ENCODE measurements at places on chromosomes 1 and 21.

DNA sequence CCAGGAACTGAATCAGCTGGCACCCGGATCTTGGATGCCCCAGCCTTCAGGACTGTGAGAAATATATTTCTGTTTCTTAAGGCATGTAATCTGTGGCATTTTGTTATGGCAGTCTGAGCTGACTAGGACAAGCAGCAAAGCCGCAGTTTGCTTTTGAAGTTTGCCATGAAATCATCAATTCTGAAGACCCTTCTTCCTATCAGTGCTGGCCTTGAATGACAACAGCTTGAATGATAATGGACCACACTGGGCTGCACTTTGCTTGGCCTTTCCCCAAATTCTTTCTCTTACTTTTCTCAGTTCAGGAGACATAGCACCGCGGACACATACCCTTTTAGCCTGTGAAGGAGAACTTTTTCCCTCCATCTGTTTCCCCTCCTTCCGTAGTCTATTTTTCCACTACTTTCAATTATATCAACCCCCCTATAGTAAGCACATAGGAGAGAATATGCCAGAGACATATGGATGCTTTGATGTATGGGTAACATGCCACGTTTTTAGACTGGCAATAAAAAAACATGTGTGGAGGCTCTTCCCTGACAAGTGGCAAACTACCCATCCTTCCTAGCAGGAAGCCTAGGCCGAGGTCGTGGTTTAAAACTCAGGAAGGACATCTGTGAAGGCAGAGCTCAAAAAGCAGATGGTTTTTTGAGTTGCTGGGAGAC is 42.9 kb downstream of the HLX start:
- no peak for DNase-seq

DNA sequence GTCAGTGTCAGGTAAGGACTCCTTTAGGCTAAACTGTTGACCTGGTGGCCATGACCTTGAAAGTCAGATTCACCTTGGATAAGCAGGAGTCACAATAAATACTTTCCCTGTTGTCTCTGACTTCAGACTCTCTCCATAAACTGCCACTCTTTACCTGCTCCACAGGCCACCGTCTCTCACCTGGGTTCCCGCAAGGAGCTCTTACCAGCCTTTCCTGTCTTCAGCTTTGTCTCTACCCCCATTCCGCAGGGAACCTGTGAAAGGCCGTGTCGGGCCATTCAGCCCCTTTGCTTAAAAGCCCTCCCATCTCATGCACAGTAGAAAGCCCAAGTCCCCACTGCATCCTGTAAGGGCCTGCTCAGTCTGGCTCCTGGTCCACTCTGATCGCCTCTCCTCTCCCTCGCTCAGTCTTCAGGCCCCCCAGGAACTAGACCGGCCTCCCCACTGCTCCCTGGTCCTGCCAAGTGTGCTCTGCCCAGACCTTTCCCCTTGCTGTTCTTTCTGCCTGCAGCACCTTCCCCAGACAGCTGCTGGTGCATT is 79.5 kb downstream of the ACTL8 start:
- no peak for DNase-seq

DNA sequence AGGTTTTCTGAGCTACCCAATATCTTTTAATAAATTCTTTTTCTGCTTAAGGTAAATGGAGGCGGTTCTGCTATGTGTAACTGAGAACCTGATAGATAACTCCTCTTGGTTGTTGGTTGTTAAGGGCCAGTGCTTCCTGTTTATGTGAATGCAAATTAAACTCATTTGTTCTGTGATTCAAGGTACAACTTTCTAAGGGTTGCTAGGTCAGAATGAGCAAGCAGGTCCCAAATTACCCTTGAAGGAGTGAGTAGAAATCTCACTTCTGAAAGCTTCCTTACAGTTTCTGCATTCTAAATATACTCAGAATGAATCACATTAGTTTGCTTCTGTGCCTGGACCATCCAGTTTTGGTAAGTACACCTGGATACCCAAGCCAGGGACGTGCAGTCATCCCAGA is 15.5 kb upstream of the FAM78B start:
- DNase-seq, result no peak

GRCh38 chr1:176466514-176466913 is 3.5 kb downstream of the PAPPA2 start:
- DNase-seq, result no peak

DNA sequence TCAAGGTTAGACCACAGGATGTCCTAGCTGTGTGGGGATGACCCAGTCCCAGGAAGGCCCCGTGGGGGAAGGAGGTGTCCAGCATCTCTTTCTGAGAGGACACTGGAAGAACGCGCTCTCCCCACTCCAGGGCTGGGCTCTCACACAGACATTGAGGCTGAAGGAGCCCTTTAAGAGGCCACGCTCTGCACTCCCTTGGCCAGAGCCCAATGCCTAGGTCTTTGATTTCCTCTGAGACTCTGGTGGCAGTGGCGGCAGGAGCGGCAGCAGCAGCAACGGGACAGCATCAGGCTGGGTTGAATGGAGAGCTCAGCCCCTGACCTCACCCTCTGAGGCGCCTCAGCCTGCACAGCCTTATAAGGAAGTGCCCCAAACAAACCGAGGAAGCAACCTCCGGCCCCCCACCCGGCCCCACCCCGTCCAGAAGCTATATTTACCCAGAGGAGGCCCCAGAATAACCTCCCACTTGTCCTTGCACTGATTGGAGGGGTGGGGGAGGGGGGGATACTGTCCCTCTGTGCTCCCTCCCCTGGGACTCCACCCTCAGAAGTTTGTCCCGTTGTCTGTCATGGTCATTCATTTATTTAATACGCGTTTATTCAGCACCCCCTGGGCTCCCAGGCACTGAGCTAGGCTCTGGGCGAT is 12.3 kb downstream of the NES start:
- no peak for DNase-seq

- DNase-seq, result no peak
Measured at GRCh38 chr21:28828021-28828420, 164.7 kb downstream of the LTN1 start.

DNA sequence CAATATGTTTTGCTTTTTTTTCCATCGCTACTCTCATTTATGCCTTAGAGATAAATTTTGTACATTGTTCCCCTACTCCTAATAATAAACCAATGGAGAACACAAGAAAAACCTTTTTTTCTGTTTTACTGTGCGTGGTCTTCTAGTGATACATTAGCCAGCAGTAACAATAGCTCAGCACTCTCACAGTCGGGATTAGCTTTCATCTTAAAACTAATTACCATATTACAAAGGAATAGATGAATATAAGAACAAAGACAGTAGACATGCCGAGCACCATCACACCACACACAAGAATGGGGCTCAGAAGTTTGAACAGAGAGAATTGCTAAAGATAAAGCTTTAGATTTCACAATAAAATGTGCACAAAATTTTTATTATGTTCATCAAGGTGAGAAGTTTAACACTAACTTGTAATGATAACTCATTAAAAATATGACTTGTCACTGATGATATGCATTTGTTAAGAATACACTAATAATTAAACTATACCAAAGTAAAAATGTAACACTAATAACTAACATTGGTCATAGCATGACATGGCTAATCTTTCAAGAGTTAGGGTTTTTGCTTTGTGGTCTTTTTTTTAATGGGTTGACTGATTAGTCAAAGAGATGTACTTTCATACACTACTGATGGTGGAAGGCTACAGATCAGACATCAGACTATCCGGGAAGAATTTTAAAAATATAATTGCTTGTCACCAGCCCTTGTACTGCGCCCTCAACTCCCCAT is 61.8 kb downstream of the EXTL2 start:
- no peak for DNase-seq

- DNase-seq, result no peak
Measured at GRCh38 chr1:169550294-169550693, 36.0 kb downstream of the F5 start.

- no peak for DNase-seq
Measured at GRCh38 chr1:5950994-5951785, 41.0 kb downstream of the NPHP4 start.

DNA sequence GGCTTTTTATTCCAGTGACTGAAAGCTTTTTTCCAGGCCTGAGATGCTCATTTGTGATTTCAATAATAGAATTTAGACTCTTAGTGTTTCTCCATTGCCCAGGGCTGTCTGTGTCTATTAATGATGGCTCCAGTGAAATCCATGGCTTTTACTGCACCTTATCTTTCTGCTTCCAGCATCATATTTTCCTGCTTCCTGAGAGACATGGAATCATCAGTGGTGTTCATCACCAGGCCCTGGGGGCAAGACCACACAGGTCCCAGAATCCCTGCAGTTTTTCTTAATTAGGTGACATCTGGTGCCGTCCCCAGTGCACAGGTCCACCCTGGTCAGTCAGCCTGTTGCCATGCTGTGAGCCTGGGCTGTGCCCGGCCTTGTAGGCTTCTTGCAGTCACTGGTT is 15.5 kb downstream of the NT5C1A start:
- DNase-seq, result no peak

- DNase-seq, result no peak
Measured at GRCh38 chr1:91716339-91716738, 169.6 kb downstream of the TGFBR3 start.

DNA sequence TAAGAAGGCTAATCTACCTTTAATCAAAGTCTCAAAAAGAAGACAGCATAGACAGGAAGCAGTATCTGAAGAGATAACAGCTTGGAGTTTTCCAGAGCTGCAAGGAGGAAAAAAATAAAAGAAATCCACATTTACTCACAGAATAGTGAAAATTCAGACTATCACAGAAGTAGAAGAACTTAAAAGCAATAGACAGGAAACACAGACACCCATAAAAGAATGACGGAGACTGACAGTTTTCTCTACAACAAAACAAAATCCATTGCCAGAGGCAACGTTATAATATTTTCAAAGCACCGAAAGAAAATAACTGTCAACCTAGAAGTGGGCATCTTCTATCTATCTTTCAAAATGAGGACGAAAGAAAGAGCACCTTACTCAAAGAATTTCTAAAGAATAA is 104.4 kb downstream of the DMRTB1 start:
- DNase-seq, result no peak

DNA sequence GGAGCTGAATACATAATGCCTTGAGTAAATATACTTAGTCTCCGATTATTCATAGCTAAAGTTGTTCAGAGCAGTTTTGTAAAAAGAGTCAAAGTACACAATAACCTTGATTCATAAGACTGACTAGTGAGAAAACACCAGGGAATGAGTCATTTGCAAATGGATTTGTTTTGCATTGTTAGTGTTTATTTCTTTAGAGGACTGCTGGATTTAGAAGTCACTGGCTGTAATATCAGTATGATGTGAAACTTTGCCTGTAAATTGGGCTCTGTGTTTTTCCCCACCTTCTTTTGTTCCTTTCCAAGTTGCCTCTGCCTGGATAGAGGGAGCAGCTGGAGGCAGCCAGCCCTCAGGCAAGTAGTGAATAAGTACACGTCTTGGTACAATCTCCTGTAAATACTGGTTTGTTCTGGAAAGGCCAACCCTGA is 474.7 kb downstream of the NUF2 start:
- DNase-seq, result peak; percentile 16

- no peak for DNase-seq
Measured at GRCh38 chr1:227756172-227756959, 21.1 kb downstream of the SNAP47 start.

- no peak for DNase-seq
Measured at GRCh38 chr1:47229031-47229885, 2.8 kb downstream of the TAL1 start.

DNA sequence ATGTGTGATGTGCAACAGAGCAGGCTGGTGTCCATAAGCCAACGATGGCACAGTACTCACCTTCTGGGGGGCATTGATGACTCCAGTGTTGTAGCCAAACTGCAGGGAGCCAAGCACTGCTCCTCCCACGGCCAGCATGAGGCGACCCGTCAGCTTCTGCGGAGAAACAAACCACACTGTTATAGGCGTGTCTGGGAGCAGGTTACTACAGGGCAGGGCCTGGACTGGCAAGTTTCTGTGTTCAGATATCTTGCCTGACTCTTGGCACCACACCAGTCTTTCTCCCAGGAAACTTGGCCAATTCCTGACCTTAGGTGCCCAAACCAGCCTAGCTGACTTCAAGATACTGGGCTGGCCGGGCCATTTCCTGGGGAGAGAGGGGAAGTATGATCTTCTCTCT is 15.5 kb downstream of the SLC2A1 start:
- DNase-seq, result no peak

- no peak for DNase-seq
Measured at GRCh38 chr1:161096530-161096929, 1.6 kb upstream of the KLHDC9 start.

GRCh38 chr1:54028306-54029251 is 10.6 kb upstream of the LDLRAD1 start:
- DNase-seq, result no peak

DNA sequence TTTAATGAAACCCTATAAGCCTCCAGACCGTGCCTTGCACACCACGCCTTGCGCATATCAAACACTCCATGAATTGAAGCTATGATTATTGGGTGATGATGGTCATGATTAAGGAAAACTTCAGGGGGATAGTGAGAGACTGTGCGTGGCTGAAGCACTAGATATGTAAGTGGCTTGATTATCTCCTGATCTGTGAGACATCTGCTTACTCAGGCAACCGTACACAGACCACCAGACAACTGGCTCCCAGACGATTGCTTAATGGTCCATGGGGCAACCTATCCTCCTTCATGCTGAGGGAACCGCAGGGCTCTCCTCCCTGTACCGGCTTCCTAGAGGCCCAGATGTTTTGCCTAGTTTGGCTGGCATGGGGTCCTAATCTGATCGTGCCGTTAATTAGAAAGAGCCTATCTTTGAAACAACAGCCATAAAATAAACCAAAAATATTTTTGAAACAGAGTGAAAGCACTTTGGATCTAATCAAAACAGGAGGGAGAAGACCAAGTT is 51.6 kb downstream of the IRF2BP2 start:
- no peak for DNase-seq

DNA sequence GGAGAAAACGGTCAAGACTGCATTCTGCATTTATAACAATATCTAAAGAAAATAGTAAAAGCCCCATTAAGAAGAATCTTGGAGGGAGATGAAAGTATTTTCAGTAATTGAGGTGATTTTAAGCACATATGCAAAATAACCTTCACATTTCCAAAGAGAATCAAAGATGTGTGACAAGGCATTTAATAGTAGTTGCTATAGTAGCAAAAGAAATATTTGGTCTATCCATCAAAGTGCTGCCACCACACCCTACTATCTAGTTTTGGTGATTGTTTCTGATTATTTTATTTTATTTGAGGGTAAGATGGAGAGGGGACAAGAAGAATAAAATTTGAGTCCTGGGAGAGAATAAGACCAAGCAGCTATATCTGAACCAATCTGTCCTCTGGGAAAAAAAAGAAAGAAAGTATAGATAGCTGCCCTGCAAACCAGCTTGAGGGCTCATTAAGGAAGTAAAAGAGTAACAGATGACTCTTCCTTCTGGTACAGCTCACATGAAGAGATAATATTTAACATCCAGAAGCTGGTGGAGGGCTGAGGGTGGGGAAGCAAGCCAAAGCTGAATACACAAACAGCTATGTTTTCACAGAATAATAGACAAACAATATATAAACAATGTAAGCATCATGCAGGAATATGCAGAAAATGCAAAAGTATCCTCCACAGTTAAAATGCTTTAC is 47.2 kb upstream of the RASAL2 start:
- DNase-seq, result no peak

- no peak for DNase-seq
Measured at GRCh38 chr1:225617956-225618355, 35.0 kb downstream of the ENAH start.

DNA sequence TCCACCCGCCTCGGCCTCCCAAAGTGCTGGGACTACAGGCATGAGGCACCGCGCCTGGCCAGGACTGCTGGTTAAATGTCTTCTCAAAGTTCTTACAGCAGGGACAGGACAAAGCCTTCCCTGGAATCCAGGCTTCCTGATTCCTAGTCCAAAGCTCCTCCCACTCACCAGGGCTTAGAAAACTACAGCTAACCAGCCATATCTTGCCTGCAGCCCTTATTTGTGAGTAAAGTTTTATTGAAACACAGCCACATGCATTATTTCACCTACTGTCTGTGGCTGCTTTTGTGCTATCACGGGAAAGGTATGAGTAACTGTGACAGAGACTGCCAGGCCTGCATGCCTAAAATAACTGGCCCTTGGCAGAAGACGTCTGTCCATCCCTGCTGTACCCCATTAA is 24.4 kb downstream of the TMCO4 start:
- DNase-seq, result no peak
